ENCODE measurements at places on chromosomes 7 and 10.

DNA sequence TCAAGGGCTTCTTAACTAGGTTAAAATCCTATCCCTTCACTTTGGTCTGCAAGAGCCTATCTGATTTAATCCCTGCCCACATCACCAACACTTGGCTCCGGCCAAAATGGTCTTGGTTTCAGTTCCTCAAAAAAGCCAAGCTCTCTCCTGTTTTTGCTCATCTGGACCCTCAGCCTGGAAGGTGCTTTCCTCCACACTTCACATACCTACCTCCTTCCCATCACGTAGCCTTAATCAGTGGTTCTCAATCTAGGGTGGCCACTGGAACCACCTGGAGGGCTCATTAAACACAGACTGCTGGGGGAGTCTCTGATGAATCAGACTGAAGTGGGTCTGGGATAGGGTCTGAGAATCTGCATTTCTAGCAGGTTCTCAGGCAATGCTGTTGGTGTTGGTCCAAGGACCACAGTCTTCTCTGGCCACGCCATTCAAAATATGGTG, 227.0 kb upstream of the AOAH start:
- DNase-seq = no peak

- DNase-seq = no peak
Measured at GRCh38 chr7:151600331-151600730, 80.6 kb upstream of the RHEB start.

- no peak for DNase-seq
Measured at GRCh38 chr10:130621231-130621775, 485.1 kb downstream of the GLRX3 start.

DNA sequence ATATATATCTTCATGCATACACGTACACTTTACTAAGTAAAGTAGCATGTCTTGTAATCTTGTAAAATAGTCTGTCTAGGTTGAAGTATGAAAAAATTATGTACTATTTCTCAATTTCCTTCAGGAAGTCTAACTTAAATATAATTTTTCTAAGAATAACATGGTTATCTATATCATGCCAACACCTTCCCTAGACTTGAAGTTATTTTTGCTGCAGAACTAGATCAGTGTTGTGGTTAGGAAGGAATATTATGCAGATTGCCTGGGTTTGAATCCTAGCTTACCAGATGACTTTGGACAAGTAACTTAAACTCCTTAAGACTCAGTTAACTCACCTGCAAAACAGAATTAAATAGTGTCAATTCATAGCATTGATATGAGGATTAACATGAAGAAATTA, 142.2 kb upstream of the SEMA3A start:
- no peak for DNase-seq

- no peak for DNase-seq
Measured at GRCh38 chr10:66627156-66627555, 298.7 kb upstream of the LRRTM3 start.
